ENCODE measurements at places on chromosomes 5 and 9.

GRCh38 chr5:170508660-170509347 is 5.0 kb downstream of the KCNIP1 start:
- DNase-seq: no peak

DNA sequence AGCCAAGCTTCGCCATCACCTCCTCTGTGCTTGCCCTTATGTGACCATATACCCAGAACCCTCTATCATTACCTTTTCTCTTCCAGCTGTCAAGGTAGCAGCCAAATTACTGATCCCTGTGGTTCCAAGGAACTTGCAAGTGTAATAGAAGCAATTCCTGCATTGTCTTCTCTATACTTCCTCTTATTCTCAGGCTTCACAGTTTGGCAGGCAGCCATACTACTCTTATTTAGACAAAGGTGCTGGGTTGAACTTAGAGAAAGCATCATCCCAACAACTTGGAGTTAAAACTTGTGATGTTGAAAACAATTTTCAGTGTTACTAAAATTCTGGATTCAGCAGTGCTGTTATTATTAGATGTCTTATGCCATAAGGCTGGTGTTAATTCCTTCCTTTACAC is 93.2 kb downstream of the NLN start:
- DNase-seq: no peak

DNA sequence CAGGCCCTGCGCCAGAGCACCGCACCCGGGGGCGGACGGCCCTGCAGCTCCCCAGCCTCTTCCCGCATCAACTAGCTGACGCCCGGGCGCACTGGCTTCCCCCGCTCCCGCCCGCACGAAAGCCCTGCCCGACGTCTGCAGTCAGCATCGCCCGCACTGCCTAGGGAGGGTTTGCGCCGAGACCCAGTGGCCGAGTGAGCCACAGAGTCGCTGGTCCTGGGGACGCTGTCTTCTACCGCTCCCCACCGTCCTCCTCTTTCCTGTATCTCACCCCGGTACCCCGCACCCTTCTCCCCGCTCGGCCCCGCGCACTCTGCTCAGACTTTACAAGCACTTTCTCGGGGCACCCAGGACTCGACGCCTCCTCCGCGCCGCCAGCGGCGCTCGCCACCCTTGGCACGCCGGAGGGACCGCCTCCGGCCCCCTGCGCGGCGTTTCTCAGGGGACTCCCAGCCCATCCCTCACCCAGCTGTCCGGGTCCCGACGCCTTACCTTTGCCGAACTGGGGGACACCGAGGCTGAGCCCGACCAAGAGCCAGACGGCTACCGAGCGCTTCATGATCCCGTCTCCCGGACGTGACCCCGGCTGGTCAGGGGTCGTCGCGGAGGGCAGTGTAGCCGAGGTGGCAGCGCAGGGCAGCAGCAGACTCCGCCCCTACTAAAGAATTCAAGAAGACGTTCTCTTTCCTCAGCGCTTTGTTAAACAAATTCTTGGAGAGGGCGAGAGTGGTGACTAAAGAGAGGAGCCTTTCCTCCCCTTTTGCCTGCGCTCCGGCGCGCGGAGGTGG is 670 bp downstream of the EDIL3 start:
- no peak for DNase-seq

DNA sequence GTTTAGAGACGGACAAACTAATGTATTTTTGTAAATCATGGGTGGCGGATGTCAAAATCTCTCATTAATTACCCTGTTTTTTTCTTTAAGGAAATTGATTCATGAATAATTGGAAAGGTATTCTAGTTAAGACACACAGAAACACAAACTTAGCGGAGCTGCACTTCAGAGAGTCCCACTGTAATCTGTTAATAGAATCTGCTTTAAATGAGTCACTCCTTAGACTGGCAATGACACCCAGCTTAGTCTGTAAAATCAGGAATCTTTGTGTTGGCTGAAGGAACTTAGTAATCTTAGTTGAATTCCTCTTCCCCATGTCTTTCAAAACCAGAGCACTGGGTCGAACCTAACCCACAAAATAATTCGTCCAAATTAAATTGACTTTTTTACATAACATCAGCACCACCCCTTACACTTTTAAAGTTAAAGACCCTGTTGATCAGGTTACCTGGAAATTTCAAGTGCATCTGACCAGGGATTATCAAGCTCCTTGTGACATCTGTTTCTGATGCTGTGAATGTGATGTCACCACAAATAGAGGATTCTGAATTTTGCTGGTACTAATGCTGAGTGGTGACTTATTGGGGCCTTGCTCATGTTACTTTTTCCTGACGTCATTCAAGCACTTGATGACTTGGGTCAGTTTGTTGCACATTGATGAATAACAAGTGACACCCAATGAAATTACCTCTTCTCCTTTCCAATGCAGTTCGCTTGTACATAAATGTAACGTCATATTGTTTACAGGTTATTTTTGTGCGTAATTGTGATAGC is 313.6 kb downstream of the KCTD16 start:
- DNase-seq: no peak

GRCh38 chr5:1481266-1481958 is 36.2 kb upstream of the SLC6A3 start:
- no peak for DNase-seq

GRCh38 chr9:80945436-80945835 is 743.9 kb downstream of the TLE1 start:
- DNase-seq: no peak

GRCh38 chr9:11319538-11319937 is 706.7 kb upstream of the PTPRD start:
- no peak for DNase-seq

GRCh38 chr9:68834931-68835520 is 130.0 kb downstream of the PIP5K1B start:
- no peak for DNase-seq

DNA sequence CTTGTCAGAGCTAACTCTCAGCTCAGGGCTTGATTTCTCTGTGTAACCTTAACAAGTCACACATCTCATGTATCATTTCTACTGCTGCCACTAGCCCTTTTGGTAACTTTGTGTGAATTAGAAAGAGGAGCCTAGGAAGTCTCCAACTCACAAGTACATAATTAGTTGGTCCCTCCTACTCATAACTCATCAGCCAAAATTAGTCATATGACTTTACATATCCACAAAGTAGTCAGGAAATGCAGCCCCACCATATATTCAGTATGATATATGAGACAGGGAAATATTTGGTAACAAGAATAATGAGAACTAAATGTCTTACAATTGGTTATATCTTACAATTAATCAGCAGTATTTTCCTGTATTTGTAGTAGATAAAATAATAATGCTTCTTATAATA is 250.2 kb downstream of the SH3GL2 start:
- DNase-seq: no peak

DNA sequence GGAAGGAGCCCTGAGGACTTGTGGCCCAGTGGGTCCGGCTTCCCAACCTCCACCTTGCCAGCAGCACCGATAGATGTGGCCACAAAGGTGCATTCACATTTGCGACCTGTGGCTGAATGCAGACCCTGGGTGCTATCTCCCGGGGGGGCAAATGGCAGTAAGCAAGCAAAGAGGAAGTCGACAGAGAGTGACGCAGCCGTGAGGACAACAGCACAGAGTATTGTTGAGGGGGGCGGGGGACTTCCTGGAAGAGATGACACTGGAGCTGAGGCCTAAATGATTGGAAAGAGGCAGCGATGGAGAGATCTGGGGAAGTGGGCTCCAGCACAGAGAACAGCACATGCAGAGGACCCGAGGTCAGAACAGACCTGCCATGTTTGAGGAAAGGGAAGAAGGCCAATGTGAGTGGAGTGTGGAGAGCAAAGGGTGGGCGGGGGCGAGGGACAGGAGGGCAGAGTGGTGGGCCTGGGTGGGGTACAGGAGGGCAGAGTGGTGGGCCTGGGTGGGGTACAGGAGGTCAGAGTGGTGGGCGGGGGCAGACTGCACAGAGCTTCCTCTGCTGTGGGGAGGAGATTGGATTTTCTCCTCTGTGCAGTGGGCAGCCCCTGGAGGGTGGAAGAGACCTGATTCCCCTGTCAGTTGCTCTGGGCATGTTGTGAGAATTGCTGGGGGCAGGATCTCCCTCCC is 42.6 kb downstream of the ADAMTS2 start:
- no peak for DNase-seq

DNA sequence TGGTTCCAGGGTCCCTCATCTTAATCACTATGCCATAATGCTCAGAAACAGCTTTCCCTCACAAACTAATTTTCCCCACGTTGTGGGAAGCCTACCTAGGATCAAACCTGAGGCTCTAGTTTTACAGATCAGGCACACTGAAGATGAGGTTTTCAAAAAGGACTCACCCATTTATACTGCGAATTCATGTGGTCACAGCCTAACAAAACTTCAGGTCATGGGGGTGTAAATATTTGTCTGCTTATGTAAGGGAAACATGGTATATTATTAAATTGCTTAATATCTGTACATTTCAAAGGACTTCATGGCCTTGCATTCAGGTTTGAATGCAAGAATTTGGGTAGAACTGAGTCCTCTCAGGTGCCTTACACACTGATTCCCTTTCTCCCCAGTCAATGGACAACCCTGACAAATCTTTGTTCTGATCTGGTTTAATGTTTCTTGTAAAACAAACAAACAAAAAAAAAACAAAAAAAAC is 12.1 kb downstream of the ZFAND5 start:
- no peak for DNase-seq

DNA sequence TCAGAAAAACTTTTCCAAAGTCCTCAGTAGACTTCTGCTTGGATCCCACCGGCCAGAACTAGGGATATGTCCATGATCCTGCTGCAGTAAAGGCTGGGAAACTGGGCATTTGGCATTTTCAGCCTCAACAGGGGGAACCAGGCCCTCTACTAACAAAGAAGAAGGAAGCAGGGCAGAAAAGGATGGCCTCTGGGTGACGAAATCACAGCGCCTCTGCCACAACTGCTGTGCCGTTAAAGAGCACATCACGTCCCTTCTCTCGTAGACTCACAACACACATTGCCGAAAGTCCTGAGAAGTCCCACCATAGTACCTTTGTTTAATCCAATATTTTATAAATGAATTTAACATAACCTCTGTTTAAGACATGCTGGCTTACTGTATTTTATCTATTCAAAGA is 10.4 kb upstream of the AFAP1L1 start:
- DNase-seq: no peak

DNA sequence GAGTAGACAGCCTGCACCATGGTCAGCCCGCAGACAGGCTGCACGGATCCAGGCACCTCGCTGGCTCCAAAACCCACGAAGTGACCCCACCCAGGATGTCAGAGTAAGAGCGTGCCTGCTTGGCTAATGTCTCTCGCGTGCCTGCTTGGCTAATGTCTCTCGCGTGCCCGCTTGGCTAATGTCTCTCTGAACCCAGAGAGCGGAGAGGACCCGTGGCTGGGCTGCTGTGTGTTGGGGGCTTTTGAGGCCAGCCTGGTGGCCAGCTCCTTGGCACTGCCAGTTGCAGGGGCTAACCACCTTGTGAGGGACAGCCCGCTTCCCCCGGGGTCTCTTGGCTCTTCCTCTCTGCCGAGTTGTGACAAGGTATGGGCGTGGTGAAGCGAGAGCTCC is 8.9 kb upstream of the RXRA start:
- DNase-seq: no peak

- no peak for DNase-seq
These were observed 11.1 kb upstream of the ESM1 start for GRCh38 chr5:54996466-54996865.

- DNase-seq: no peak
These were observed 363.0 kb upstream of the PDE4D start for GRCh38 chr5:60256546-60256945.

DNA sequence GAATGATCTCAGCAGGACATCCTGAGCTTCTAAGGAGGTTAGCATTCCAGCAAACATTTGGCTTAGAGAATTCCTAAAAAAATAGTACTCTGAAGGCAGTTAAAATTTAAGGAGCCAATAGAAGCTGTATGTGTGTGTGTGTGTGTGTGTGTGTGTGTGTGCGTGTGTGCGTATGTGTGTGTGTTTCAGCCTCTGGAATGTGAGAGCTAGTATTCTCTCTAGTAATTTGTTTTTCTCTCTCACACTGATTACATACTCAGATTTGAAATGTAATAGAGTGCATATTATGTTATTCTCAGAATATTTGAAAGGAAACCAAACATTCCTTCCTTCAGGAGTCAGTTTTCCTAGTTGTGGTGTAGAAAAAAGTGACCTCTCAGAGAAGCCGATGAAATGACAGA is 279.6 kb downstream of the TMEM38B start:
- no peak for DNase-seq

DNA sequence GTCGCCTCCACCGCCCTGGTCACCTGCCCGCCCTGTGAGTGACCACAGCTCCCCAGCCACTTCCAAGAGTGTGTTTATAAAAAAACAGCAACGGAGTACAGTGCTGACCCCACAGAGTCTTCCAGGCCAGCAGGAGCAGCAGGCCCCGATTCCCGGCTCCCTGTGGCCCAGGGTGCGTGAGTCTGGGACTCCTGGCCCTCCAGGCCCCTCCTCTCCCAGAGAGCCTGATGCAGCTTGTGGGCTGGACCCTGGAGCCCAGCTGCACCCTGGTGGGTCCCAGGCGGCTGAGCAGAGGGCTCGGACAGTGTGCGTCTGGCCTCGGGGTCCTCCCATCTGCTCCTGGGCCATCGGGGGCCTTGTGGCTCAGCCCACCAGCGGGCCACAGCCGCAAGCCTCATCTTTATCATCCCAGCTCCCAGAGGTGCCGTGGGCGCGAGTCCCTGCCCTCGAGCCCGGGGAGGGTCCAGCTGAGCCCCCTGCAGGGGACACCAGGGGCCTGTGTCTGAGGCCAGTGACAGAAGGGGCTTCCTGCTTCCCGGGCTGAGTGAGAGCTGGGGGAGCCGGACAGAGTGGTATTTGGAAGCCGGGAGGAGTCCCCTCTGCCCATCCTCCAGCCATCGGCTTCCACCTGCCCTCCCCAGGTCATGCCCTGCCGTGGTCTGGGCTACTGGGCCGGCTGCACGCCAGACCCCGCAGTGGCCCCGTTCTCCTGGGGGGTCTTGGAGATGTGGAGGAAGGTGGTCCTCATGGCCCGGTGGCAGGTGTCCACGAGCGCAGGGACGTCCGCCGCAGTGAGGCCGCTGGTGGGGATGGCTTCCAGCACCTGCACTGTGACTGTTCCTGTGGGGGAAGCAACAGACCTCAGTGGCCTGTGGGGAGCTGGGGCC is 10.6 kb downstream of the EGFL7 start:
- DNase-seq: no peak

- no peak for DNase-seq
These were observed 233.6 kb upstream of the IRX1 start for GRCh38 chr5:3361811-3362605.

GRCh38 chr5:33423018-33423630 is 17.6 kb upstream of the TARS1 start:
- no peak for DNase-seq

- DNase-seq: peak; percentile 22
These were observed 52.3 kb upstream of the MTAP start for GRCh38 chr9:21750021-21750735.

GRCh38 chr9:137757613-137758029 is 120.0 kb upstream of the CACNA1B start:
- DNase-seq: no peak

DNA sequence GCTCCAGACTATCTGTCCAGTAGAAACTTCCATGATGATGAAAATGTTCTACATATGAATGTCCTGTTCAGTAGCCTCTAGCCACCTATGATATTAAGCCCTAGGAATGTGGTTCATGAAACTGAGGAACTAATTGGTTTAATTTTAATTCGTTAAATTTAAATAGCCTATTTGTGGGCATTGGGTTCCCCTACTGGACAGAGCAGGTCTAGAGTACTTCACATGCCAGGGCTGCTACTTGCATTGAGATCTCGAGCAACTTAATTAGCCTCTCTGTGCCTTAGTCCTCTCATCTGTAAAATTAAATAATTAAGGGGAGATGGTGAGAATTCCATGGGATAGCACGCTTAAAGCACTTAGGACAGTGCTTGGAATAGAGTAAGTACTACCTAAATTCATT is 160.0 kb downstream of the PAPPA start:
- no peak for DNase-seq

Measured in fibroblast of the conjunctiva (primary cell).